Stimulated activated CD8-positive, alpha-beta memory T cell treated with anti-CD3 and anti-CD28 coated beads, Interleukin-7, amount 100 ng/mL, for 48 hours (primary cell): ENCODE measurements at places on chromosomes 6 and 20.

GRCh38 chr6:158853880-158854213 is 34.7 kb upstream of the EZR start:
- no peak for DNase-seq

- DNase-seq, result no peak
Observed at GRCh38 chr6:125099211-125100073, 54.1 kb upstream of the TPD52L1 start.

DNA sequence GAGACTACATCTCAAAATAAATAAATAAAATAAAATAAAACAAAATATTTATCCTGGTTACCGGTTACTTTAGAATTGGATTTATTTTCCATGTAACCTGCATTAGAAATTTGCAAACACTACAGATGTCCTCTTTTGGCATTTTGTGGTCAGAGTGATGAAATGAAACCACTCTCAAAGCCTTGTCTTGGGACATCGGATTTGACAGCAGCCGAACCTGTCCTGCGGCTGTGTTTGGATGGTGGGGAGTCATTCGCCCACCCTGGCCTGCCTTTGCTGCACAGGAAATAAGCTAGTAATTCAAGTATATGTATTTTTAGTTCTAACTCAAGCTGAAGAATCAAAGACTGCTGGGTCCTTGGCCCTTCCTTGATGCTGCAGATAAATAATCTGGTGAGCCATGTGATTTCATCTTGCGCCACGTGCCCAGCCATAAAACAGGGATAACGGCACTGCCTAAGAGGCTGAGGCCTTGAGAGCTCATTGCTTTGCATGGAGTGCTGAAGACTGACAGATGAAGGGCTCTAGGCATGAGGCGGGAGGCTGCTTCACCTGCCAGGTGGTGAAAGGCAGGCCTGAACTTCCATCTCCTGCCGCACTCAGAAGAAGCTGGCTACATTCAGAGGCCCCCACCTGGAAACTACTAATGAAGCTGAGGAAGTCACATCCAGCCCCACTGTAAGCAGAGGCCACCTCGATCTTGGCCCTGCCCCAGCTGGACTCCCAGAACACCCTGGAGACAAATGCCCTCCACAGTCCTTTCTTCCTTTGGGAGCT is 76.9 kb downstream of the NOL4L start:
- DNase-seq, result no peak

DNA sequence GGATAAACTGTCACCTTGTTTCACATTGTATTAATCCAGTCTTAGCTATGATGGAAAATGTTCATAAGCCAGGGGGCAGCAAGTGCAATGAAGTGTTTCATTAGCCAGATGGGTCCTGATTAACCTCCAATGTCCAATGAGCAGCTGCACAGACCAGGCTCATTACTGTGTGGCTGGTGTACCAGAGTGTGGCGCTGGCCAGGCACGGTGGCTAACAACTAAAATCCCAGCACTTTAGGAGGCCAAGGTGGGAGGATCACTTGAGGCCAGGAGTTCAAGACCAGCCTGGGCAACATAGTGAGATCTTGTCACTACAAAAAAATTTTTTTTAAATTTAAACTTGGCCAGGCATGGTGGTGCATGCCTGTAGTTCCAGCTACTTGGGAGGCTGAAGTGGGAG is 201.7 kb upstream of the FOXQ1 start:
- DNase-seq, result no peak

GRCh38 chr6:30645989-30646388 is 944 bp upstream of the C6orf136 start:
- no peak for DNase-seq

DNA sequence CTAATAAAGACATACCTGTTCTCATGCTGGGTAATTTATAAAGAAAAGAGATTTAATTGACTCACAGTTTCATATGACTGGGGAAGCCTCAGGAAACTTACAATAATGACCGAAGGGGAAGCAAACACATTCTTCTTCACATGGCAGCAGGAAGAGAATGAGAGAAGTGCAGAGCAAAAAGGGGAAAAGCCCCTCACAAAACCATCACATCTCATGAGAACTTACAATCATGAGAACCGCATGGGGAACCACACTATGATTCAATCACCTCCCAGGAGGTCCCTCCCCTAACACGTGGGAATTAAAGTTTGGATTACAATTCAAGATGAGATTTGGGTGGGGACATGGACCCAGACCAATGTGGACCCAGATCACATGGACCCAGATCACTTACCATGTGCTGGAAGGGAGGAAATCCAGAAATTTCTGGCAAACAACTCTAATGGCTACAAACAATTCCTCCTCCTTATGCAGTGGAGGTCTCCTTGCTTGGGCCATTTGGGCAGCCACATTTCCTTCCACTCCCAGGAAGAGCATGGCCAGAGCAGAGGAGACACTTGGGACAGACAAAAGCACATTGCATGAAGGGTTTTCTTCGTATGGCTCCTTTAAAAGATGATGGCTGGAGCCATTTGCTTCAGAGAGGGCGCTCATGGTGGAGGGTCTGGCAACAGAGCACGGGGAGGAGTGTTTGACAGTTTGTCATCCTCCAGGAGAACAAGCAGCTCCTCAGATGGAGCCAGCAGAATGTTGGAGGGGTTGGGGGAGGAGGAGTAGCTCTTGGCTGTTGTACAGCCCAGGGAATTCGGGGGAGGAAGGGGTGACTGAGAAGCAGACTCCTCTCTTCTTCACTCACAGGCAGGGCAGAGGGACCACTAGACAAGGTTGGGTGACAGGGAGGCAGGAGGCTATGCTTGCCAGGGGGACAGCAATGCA is 30.4 kb downstream of the SERPINB9 start:
- DNase-seq, result no peak

- DNase-seq, result no peak
Observed at GRCh38 chr20:62570897-62571668, 71.2 kb upstream of the SLCO4A1 start.

DNA sequence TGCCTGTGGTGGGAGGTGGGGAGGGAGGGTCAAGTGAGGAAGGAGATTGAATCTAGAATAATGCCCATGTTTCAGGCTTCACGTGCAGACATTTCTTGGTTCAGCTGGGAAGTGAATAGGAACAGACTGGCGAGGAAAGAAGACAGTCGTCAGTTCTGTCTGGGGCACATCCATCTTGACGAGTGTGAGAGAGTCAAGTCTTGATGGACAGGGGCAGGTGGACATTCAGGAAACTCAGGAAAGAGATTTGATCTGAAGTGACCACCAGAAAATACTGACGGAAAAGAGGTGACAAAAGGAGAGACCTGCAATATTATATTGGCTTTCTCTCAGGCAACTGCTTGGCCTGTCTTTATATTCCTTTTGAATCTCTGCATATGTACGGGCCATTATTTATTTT is 68.6 kb downstream of the ESR1 start:
- DNase-seq, result no peak

- no peak for DNase-seq
Observed at GRCh38 chr6:155187106-155187505, 76.7 kb upstream of the CLDN20 start.

GRCh38 chr6:108435391-108435790 is 125.3 kb upstream of the FOXO3 start:
- DNase-seq, result no peak

DNA sequence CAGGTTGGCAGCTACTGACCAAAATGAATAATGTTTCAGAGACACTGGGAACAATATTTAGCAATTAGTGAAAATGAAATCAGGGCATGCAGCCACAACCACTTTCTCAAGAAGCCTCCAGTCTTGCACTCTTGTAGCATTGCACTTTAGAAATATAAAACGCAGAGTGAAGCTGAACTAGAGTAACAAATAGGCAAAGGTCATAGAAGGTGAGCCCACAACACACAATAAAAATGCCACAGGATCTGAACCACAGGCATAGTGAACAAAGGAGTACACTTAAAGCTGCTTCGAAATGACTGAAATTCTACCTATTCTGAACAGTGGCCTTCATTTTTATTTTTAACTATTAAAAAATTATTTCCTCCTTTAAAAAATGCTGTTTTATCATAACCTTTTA is 25.0 kb downstream of the DDO start:
- no peak for DNase-seq

DNA sequence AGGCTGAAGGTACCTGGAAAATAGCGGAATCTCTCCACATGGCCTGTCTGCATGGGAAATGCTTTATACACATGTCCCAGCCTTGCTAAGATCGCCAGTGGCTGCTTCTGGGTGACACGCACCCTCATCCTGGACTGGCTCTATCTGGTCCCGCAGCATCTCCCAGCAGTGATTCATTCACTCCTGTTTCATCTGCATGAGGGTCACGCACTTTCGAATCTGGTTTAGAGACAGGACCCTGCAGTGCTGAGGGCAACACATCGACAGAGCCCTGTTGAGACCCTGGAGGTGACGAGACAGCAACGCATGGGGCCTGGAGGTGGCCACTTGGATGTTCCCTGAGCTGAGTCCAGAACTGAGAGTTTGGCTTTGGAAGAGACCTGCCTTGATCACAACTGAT is 136.5 kb downstream of the SMOC2 start:
- no peak for DNase-seq
